ENCODE measurements at places on chromosomes 11 and 22.

- DNase-seq = no peak
Measured at GRCh38 chr22:30315962-30316576, 10.7 kb downstream of the TBC1D10A start.

- no peak for DNase-seq
Measured at GRCh38 chr11:25612806-25613205, 719.1 kb upstream of the ANO3 start.

DNA sequence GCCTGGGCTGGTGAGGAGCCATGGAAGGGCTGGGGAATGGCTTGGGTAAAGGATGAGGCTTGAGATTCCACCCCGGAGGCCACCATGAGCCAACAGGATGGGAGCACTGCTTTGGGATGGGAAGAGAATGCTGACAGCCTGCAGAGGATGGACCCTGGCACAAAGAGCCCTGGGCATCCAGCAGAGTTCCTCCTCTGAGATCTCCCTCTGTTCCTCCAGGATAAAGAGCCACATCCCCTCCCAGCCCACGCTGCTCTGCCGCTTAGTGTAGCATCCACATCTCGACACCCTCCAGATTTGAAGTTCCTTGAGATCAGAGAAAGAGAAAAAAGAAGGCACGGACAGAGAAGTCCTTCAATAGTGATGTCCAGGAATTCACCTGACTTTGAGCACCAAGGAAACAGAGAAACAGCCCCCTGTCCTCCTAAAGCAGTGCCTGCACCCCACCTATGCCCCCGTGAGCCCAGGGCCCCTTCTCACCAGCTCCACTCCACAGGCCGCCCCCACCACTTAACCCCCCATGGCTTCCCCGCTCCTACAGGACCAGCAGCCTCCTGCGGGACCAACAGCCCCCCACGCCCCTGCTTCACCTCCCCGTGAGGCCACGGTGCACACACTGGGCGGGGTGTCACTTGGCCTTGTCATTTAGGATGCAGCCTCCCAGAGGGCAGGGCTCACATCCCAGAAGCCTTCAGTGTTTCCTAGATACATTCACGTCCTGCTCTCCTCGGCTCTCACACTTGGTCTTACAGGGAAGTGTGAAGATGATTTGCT lies 180.5 kb downstream of the SHANK2 start:
- no peak for DNase-seq

DNA sequence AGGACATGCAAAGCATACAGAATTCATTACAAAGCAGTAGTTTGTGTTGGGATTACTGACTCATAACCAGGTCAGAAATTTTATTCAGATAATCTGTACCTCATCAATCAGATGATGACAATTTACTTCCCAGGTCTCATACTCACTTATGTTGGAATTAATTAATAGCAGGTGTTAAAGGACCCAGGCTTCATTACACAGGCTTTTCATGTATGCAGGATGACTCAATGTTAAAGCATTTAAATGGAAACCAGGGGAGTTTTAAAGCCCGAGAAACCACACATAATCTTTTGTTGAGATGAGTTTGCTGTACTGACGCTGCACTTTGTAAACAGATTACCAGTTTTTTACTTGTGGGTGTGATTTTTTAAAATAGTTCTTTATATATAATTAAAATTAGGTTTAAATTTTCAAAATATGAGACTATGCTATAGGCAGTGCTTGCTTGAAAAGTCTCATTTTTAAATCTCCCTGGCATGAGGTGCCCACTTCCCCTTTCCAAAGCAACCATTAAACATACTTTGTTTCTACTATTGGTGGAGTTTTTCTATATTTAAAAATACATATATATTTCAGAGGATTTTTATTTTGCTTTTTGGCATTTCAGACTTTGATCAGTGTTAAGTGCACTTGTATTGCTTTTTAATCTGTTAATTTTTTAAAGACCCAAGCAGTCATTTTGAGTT lies 41.0 kb downstream of the CEP57 start:
- DNase-seq = no peak

- DNase-seq = peak; percentile 98
Measured at GRCh38 chr22:21735200-21736083, at the start of gene YPEL1. YPEL1 (minus strand) TSS chr22:21735794; CDS start chr22:21710744, 25,050 bp downstream.

GRCh38 chr11:36077886-36078685 lies 134.2 kb downstream of the LDLRAD3 start:
- DNase-seq = no peak

- DNase-seq = no peak
Measured at GRCh38 chr11:66882561-66883015, 25.7 kb downstream of the LRFN4 start.

GRCh38 chr11:129611661-129612446 lies 203.8 kb upstream of the TMEM45B start:
- DNase-seq = no peak

DNA sequence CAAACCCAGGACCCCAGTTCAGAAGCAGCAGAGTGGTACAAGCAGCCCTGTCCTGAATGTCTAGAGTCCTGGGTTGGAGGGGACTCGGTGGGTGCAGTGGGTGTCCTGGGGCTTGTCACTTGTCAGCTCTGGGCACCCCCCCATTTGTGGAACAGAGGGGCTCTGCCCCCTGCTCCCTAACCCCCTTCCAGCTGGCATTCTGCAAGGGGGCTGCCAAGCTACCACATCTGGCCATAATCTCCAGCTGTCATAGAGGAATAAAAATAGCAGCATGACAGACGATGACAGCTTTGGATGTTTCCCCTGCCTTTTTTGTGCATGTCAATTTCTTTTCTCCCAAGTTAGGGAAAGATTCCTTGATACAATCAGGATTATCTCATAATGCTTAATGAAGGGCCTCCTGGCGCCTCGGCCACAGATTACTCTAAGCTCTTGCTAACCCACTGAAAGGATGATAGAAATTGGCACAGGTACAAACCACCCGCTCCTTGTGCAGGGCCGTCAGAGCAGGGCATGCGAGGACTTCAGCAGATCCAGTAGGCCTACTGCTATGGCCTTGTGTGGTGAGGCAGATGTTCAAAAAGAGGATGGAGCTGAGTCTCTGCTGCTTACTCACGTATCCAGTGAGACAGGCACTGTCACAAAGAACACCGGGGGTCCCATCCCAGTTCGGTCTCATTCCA lies 83.0 kb downstream of the ISX start:
- no peak for DNase-seq

DNA sequence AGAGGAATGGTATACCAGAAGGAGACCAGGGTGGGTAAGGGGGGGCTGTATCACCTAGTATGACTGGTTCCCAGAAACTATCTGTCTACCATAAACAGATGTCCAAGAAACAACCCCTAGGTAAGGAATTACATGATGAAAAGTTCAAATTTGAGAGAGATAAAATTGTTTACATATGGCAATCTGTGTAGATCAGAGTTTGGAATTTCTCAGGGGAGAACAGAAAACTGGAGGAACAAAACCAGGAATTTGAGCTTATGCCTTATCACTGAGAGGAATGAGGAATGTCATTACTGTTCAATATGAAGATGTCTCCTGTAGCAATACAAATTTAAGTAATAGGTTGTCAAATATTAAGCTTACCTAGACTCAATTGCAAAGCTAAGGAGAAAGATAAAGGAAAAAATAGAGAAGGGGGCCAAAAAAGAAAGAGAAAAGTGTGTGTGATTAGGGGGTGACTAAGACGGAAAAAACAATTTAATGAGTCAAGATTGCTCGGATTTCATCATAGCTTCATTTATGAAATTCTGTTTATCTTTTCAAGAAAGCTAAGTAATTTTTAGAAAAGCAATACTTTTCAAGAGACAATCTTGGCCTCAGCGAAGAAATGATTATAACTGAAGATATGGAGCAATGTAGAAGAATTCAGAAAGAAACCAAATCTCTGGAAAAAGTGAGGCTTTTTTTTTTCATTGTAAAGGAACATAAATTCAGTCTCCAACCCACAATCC lies 117.8 kb downstream of the APOL5 start:
- no peak for DNase-seq

GRCh38 chr11:2180789-2181370 lies 9.3 kb upstream of the TH start:
- no peak for DNase-seq

- no peak for DNase-seq
Measured at GRCh38 chr11:71948314-71949027, 19.6 kb downstream of the RNF121 start.

GRCh38 chr11:43969543-43969942 lies 27.1 kb downstream of the C11orf96 start:
- DNase-seq = no peak

DNA sequence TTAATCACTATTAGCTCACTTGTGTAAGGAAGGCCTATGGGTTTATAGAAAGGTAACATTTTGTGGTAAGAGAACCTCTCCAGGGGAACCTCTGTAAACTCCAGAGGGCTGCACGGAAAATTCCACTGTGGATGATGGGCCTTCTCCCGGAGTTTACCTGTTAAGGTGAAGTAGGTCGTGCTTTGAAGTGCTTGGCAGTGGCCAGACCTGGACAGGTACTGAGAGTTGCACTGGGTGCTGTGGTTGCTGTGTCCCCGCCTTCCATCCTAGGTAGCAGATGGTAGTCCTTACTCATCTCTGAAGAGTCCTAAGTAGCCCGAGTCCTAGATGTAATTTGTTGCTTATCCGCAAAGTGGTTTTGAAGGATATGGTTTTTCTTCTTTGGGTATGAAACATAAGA lies 133.4 kb downstream of the TEAD1 start:
- DNase-seq = no peak

- DNase-seq = no peak
Measured at GRCh38 chr11:94574193-94574961, 7.2 kb downstream of the PIWIL4 start.

DNA sequence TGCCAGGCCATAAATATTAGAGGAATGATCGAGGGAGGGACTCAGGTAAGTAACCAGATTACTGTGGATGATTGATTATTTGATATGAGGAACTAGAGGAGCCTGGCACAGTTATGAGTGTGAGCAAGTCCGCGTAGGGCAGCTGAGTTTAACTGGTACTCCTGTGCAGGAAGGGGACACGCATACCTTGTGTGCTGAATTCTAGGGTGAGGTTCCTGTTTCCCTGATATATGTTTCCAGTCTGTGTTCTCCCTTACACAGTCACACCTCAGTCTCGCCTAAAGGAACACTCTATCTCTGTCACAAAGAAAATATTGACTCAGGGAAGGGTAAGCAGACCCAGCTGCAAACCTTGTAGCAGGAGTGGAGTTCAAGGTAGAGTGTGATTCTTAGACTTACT lies 17.4 kb downstream of the SGSM3 start:
- no peak for DNase-seq

GRCh38 chr22:39534591-39535356 lies 2.2 kb upstream of the RPS19BP1 start:
- peak; percentile 74 for DNase-seq

DNA sequence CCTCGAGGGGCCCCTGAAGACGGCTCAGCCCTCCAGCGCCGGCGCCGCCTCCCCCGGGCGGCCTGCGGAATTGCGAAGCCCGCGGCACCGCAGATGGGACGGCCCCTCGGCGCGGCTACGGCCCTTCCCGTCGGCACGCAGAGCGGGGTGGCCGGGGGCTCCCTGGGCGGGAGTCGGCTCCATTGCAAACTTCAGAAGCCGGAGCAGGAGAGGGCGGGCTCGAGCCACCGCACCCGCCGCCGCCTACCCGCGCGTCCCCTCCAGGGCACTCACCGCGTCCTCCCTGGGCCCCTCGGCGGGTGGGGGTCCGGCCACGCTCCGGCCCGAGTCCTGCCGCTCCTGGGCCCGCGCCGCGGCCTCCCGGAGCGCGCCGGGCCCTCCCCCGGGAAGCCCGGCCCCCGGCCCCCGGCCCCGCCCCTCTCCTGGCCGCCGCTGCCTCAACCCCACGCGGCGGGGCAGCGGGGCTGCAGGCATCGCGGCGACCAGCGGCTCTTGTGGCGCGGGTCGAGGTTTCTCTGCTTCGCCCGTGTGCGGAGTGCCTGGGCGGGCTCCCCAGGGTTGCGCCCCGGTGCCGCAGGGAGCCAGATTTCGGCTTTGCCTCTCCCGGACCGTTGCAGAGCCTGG lies at the start of gene PACSIN3:
Gene PACSIN3, minus strand, starts transcription at position 359 of the 624 bp plus-strand sequence. CDS start 3,707 bp downstream, outside the sequence.
- no peak for DNase-seq

- no peak for DNase-seq
Measured at GRCh38 chr11:58773337-58773736, 41.6 kb upstream of the GLYAT start.

- DNase-seq = no peak
Measured at GRCh38 chr11:123939317-123939716, at the start of gene OR4D5. OR4D5 (plus strand) TSS chr11:123939617; CDS start chr11:123939617, 0 bp downstream.

- no peak for DNase-seq
Measured at GRCh38 chr11:20489948-20490347, 102.4 kb downstream of the PRMT3 start.

DNA sequence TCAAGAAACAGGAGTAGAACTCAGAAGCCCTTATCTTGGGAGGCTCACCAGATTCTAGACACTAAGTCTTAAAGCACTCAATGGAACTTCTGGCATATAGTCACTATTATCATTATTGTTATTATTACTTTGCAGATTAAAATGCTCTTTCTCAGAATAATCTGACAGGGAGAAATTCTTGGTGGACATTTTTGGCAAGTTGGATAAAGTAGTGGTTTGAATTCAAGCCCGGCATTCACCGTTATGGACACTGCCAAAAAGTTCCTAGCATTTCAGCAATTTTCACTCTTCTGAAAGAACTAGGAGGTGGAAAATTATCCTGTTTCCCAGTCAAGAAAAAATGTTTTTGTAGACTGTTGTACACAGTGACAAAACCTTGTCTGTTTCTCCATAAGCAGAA lies 179.6 kb upstream of the ISX start:
- no peak for DNase-seq

DNA sequence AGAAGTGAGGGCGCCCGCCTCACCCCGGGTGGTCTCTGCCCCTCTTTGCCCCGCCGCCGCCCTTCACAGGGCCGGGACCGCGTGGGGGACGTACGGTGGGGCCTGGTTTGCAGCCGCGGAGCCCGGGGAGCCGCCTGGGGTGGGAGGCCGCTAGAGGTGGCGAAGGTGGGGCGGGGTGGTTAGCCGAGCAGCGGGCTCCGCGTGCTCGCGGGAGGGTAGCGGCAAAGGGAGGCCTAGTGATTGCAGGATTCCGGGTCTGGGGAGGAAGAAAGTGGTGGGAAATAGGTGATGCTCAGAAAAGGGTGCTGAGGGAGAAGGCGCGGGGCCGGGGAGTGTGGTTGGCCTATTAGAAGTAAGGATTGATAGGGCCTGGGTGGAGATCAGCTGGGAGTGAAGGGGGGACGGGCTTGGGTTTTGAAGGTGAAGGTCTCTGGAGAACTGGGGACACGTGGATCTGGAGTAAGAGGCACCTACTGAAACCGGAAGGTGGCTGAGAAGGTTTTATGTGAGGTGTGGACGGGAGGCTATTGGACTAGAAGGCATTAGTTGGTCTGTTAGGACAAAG lies 571 bp downstream of the FAR1 start:
- peak; percentile 88 for DNase-seq

- DNase-seq = no peak
Measured at GRCh38 chr22:32717337-32718240, 83.9 kb upstream of the TIMP3 start.
